HCT116 (cell line): ENCODE measurements at places on chromosomes 6 and 20.

GRCh38 chr6:166636191-166636933, 9.3 kb upstream of the RPS6KA2 start:
- no peak for DNase-seq

- DNase-seq: no peak
Observed at GRCh38 chr6:68915586-68915985, 280.5 kb downstream of the ADGRB3 start.

DNA sequence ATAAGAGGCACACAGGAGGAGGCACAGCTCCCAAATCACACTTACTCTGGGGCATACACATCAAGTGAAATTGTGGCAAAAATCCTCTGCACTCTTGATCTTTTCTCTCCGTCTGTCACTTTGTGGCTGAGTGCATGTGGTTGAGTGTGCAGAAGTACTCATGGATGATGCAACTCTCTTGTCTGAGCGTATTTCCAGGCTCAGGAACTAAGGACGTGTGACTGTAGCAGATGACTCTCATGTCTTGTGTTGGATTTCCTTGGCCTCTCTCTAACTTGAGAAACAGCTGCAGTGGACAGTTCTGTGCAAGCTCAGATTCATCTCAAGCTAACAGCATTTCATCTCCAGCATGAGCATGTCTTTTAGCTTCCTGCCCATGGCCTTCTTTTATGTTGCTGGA, 245.4 kb upstream of the FLRT3 start:
- DNase-seq: no peak

- no peak for DNase-seq
Observed at GRCh38 chr20:63132131-63132714, 83.7 kb downstream of the YTHDF1 start.

GRCh38 chr6:99030915-99031314, 83.2 kb upstream of the FBXL4 start:
- DNase-seq: no peak

- DNase-seq: no peak
Observed at GRCh38 chr6:137150072-137150471, 23.4 kb downstream of the IL22RA2 start.

DNA sequence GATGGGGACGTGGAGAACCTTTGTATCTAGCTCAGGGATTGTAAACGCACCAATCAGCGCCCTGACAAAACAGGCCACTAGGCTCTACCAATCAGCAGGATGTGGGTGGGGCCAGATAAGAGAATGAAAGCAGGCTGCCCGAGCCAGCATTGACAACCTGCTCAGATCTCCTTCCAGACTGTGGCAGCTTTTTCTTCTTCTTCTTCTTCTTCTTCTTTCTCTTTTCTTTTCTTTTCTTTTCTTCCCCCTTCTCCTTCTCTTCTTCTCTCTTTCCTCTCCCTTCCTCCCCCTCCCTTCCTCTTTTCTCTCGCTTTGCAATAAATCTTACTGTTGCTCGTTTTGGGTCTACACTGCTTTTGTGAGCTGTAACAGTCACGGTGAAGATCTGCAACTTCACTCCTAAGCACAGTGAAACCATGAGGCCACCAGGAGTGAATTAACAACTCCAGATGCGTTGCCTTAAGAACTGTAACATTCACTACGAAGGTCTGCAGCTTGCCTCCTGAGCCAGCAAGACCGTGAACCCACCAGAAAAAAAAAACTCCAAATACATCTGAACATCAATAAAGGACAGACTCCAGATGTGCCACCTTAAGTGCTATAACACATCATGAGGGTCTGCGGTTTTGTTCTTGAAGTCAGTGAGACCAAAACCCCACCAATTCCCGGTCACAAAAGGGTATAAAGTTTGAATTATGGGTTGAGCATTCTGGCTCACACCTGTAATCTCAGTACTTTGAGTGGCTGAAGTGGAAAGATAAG, 19.6 kb upstream of the SERPINB1 start:
- no peak for DNase-seq

DNA sequence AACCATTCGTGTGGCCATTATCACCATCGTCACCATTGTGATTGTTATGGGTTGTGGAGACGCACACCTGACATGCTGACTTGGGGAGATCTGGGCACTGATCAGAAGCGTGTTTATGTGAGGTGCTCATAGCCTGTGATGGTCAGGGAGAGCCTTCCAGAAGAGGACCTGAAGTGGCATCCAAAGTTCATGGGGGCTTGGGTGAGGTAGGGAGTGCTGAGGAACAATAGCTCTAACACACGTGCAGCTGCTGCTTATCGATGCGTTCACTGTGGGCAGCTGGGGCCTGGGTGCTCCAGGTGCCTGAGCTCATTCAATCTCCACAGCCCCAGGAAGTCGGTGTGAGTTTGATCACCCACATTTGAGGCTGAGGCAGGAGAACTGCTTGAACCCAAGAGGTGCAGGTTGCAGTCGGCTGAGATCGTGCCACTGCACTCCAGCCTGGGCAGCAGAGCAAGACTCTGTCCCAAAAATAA, 227.3 kb downstream of the PREX1 start:
- no peak for DNase-seq

DNA sequence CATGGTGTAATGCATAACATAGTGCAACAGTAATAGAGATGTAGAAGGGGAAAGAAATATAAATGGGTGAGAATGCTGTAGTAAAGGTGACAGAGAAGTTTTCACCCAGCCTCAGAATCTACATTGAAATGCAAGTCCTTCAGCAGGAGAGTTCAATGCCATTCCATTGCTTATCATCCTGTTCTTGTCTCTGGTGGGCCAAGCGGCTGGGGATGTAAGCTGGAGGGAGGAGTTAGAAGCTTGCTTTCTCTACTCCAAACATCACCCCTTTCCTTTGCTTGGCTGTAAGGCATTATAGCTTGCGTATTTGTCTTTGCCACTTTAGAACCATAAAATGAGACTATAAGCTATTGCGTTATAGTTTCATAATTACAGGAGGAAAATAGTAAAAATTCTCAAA, 2.2 kb upstream of the FUT9 start:
- DNase-seq: no peak

- no peak for DNase-seq
Observed at GRCh38 chr20:44959082-44959637, 1.0 kb downstream of the TOMM34 start.

DNA sequence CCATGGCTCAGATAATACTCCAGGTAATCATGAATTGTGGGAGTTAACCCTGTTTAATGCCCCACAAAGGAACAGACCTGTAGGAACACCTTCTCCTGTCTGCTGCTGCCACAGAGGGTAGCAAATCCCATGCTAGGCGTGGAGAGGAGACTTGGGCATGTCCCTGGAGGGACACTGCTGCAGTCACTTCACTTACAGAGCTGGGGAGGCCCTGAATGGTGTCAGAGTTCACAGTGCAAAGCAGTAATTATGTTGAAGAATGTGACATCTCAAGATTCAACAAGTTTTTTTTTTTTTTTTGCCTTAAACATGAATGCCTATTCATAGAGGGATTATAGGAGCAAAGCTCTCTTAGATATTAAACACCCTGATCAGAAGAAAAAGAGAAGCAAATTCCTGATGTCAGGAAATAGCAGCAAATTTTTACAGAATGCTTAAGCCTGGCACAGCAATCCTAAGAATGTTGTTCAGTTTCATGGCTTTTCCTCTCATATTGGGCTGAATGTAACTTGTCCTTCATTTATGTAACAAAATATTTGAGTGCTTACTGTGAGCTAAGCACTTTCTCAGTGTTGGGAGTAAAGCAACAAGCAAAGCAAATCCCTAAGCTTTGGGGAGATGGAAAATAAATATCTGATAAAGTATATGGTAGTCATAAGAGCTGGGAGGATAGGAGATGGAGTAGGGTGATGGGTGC, 45.0 kb downstream of the CARMIL1 start:
- DNase-seq: no peak

DNA sequence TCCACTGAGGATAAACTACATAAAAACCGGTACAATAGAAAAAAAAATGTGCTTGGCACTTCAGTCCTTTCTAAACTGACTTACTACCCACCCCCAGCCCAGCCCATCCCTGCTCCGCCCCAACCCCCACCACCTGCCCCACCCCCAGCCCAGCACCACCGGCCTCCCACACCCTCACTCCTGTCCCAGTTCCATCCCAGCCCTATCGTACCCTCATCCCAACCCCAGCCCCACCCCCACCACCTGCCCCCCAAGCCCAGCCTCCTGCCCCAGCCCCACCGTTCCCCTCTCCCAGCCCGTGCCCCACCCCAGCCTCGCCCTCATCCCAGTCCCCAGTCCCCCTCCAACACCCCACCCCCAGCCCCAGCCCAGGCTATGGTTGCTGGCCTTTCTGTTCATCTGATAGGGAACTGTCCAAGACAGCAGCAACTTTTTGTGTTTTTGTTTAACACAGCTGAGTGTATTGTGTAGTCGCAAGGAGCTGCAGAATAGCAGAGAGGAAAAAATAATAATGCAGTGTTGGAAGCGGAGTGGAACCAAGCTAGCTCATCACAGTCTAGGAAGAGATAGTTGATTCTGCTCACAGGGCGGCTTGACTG, 61.9 kb downstream of the SASH1 start:
- DNase-seq: no peak

- DNase-seq: peak; percentile 41
Observed at GRCh38 chr20:645318-646106, 7.5 kb downstream of the SRXN1 start.

GRCh38 chr6:3803627-3804468, 45.3 kb upstream of the FAM50B start:
- DNase-seq: no peak

- DNase-seq: no peak
Observed at GRCh38 chr6:135568379-135568778, 70.8 kb upstream of the AHI1 start.

GRCh38 chr6:36786055-36786675, 53.1 kb downstream of the CPNE5 start:
- no peak for DNase-seq

DNA sequence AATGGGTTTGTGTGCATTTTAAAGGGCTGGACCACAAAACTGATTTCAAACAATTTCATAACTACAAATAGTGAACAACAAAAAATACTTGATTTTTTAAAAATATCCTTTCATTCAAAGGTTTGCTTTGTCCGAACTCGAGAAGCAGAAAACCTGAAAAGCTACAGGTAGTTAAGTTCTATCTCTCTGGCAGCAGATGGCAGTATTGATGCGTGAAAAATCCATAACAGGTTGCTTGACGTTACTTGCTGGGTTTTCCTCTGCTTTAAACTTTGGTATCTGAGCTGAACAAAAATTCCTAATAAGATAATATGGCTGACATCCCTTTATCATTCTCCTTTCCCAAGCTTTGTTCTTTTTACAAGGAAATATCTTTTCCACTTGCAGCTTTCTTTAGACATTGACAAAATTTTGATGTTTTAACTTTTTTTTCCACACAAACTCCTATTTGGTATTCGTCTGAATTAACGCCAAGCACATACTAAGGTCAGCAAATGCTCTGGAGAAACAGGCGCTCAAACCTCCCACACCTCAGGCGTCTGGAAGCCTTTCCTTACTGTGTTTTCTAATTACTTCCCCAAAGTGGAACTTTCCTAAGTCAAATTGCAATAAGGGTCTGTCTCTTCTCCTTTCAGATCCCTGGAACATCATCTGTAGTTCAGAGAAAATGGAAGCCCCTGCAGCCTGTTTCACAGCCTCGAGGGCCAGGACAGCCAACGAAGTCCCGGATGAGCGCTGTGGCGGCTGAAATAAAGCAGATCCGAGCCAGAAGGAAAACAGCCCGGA, 50.3 kb upstream of the GFRAL start:
- DNase-seq: peak; percentile 58

GRCh38 chr6:4172368-4172767, 37.0 kb upstream of the ECI2 start:
- no peak for DNase-seq

GRCh38 chr6:34020807-34021553, 124.9 kb downstream of the GRM4 start:
- DNase-seq: no peak

DNA sequence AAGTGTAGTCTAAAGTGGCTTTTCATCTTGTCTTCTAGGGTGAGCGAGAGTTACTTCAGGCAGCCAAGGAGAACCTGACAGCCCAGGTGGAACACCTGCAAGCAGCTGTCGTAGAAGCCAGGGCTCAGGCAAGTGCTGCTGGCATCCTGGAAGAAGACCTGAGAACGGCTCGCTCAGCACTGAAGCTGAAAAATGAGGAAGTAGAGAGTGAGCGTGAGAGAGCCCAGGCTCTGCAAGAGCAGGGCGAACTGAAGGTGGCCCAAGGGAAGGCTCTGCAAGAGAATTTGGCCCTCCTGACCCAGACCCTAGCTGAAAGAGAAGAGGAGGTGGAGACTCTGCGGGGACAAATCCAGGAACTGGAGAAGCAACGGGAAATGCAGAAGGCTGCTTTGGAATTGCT, 27.1 kb downstream of the C20orf173 start:
- DNase-seq: no peak

DNA sequence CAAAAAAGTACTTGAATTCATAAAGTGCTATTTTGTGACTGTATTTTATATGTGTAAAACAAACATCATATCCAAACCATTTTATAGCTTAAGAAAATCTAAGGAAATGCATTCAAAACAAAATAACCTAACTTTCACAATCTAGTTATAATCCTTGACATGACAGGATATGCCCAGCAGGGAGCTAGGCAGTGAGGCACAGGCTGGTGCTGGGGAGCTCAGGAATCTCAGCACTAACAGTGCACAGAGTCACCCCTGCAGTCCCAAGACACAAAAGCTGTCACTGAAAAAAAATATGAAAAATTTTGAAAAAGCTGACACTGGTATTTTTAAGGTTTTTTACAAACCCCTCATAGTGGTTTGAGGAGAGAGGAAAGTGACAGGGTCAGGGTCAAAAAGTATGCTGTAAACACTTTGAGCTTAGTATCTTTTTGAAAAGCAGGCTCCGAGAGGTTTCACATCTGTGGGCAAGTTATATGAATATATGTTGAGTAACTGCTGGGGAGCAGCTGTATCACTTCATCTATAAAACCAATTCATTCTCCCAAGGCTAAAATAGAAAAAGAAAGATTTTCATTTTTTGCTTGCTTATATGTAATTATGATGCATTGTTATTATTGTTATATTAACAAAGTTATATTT, 24.1 kb downstream of the LGSN start:
- DNase-seq: no peak

DNA sequence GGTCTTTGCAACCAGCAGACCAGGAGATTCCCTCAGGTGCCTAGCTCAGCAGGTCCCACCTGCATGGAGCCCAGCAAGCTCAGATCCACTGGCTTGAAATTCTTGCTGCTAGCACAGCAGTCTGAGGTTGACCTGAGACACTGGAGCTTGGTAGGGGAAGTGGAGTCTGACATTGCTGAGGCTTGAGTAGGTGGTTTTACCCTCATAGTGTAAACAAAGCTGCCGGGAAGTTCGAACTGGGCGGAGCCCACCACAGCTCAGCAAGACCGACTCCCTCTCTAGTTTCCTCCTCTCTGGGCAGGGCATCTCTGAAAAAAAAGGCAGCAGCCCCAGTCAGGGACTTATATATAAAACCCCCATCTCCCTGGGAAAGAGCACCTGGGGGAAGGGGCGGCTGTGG, 34.3 kb downstream of the PRSS35 start:
- DNase-seq: no peak
